ENCODE measurements at places on chromosomes 2 and 18. TPM values are rescaled to one million over a fixed set of nuclear protein-coding genes. Genes with fewer than 3 reads are reported as not detected.

DNA sequence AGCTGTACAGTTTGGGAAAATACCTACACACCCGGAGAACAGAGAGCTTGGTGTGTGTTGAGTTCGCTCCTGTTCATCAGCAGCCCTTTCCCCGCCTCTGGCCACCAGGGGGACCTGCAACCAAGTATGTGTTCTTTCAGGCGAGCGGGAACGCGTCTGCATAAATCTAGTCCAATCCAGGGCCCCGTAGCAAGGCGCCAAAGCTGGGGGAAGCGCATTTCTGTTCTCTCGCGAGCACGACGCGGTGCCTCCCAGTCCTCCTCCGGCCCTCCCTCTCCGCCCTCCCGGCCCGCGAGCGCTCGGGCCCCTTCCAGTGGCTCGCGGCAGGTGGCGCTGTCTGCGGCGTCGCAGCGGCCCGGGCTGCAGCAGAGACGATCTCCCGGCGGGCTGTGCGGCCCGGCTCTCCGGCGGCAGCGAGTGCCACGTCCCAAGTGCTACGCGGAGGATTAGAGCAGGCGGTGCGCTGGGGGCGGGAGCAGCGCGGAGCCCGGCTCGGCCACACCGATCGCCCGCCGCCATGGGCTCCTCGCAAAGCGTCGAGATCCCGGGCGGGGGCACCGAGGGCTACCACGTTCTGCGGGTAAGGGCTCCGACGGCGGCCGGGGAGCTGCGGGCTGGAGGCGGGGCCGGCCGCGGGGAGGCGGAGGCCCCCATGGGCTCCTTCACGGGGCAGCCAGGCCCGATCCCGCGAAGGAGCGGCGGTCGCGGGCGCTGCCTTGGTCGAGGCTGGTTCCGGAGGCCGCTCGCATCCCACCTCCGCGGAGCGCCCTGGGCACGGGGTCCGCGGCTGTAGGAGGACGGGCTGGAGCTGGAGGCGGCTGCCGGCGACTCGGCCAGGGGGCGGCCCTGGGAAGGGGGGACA lies at the start of gene GORASP2:
Gene GORASP2, plus strand, starts transcription at position 430 of the 862 bp plus-strand sequence. Its CDS starts 88 bp downstream, at position 518.
- DNase-seq: peak; percentile 98

The FOXI3 gene
- 2.2 TPM for total RNA-seq

DNA sequence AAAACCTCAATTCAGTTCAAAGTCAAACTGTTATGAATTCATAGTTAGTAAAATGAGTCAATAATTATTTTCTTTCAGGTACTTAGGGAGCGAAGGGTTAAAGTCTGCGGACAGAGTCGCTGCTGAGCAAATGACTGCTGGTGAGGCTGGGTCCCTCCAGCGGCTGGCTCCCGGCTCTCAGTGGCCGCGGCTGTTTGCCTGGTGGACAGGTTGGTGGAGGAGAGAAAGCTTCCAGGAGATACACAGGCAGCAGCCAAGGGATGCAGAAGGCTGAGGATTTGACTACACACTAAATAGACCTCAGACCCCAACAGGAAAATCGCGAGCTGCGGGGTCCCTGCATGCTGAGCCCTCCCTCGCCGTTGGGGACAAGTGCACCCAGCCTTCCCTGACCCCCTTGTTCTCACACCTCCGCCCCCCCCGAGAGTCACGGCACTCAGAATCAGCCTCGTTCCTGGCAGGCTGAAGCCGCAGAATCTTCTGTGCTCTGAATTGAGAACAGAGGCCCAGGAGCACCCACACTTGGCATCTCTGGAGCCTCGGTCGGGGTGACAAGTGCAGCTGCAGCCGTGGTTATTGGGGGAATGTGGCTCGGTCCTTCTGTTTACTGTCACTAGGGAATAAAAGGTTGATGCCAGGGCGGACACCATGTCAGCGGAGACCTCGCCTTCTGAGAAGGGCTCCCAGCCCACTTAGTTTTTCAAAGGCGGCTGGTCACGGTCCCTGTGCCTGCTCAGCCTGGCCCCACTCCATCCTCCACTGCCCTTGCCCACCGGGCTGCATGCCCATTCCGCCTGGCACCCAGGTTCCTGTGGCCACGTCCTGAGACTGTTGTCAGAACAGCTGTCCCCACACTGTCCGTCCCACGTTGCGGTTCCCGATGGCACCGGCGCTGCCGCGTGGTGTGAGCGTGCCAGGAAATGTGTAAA lies 74.0 kb downstream of the SLC66A2 start:
- no peak for DNase-seq

DNA sequence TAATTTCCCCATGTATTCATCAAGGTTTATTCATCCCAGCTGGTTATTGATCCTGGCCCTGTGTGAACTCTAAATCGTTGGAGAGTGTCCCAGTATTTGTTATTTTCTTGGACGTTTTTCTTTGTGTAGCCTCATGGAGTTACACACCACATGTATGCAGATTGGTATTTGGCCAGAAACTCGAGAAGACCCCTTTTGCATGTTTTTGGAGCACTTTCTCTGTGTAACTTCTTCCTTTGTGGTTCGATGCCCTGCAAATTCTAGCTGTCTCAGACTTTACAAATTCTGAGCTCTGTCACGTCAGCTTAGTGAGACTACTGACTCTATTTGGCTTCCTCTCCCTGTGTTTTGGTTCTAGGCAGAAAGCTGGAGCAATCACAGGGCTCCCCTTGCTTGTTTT lies 198.7 kb downstream of the MCFD2 start:
- DNase-seq: no peak

DNA sequence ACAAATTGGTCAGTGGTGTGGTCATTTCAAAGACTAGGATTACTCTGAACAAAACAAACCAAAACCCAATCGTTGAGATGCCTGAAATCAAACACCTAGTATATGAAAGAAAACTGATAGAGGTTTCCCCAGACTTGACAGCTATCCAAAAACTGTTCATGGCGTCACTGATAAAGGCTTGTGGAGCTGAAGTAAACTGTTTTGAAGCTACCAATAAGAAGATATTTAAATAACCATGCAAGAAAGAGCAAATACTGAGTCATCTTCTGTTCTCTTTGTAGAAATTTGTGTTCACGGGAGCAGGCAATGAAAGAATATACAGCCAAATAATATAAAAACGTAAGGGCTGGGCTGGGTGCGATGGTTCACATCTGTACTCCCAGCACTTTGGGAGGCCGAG lies 7.5 kb upstream of the COLEC11 start:
- DNase-seq: no peak

The FAM237A gene
- not detected for total RNA-seq

DNA sequence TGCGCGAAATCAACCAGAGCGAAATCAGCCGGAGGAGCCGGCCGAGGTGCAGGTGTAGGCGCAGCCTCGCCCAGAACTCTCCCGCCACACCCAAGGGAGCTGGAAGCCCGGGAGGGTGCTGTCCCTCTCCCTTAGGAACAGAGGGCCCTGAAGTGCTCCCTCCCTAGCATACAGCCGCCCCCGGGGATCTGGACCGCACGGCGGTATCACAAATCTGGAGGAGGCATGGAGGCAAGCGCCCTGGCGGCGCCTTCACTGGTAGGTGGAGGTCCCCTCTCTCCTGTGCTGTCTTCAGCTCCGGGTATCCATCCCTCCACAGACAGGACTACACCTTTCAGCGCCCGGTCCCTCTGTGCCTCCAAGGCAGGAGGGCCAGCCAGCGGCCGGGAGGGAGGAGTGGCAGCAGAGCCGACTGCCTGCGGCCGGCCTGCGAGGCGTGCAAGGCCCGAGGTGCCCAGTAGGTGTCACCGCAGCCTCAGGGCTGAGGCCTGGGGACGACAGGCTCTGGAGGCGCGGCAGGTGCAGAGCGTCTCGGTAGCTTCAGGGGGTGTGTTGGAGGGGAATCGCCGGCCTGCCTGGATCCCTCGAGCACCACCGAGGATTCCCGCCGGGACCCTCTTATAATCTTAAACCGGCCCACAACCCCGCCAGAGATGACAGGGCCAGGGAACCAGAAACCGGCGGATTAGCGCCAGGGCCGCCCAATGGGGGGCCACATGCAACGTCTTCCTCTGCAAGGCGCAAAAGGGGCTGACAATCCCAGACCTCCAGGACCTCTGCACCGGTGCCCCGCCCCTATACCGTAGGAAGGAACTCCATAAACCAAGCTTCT lies 2.8 kb downstream of the IHH start:
- no peak for DNase-seq

- no peak for DNase-seq
These were observed 2.9 kb upstream of the RBBP8 start for GRCh38 chr18:22930089-22930713.

The SOX11 gene
- 83.2 TPM for total RNA-seq

- no peak for DNase-seq
These were observed 69.5 kb downstream of the KCNH7 start for GRCh38 chr2:162769066-162769465.

GRCh38 chr2:69272803-69273471 lies 114.1 kb downstream of the GFPT1 start:
- DNase-seq: no peak

- DNase-seq: no peak
These were observed 94.6 kb downstream of the RTP5 start for GRCh38 chr2:241964133-241964532.

The ACAA2 gene
- 99.0 TPM for total RNA-seq

The STPG4 gene
- total RNA-seq: not detected

DNA sequence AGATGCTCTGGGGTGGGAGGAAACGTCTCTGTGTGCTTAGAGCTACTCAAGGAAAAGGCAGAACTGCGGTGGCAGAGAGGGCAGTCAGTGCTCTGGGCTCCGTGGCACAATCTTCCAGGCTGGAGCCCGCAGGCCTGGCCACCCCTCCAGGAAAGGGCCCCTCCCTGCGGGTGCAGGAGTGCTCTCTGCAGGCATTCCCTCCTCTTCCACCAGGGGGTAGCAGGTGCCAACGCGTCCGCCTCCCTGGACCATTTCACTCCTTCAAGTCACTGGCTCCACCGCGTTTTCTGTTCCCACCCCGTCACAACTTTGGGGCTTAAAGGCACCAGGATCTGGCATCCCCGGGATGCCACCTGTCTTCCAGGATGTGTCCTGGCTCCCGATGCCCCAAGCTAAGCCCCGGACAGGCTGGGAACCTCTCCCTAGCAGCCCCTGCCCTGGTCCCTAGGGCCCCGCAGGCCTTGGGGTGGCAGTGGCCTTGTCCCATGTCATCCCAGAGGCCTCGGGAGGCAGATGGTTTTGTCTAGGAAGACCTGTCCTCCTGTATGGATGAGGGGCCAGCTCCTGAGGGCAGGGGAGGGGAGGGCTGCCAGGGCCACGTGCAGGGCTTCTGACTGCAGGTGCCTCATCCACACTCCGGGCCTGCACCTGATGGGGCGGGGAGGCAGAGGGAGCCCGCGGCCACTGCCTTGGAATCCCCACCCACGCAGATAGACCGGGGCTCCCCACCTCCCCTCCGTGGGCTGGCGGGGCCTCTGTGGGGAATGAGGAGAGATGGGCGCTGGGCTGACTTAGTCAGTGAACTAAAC lies 26.4 kb downstream of the KCNIP3 start:
- DNase-seq: no peak

The SKA1 gene
- 14.0 TPM for total RNA-seq

The KCNE4 gene
- total RNA-seq: 2.5 TPM

The R3HDM1 gene
- total RNA-seq: 47.5 TPM

The GLI2 gene
- total RNA-seq: 28.6 TPM

GRCh38 chr2:240258685-240259084 lies 118.2 kb upstream of the OTOS start:
- no peak for DNase-seq

The ANKRD30B gene
- total RNA-seq: not detected

GRCh38 chr2:47321411-47322031 lies 81.4 kb upstream of the MSH2 start:
- no peak for DNase-seq

DNA sequence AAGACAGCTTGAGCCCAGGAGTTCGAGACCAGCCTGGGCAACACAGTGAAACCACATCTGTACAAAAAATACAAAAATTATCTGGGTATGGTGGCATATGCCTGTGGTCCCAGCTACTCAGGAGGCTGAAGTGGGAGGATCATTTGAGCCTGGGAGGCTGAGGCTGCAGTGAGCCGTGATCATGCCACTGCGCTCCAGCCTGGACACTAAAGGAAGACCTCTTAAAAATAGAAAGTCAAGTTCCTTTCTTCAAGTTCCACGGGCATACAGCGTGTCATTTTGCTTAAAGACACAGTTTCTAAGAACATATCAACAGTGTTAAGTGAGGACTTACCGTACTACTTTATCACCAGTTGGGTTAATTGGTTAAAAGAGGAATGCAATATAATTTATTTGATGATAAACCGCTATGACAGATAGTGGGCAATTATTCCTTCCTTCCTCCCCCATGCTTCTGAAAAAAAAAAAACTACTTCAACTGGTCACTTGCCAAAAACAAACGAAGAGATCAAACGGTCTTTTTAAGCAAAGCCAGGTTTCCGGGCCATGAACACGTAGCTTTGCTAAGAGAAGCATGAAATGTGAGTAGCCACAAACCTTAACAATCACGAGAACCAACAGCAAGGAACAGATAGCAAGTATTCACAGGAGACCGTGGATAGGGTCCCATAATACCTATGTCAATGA lies 21.4 kb downstream of the AP1S3 start:
- no peak for DNase-seq

GRCh38 chr18:62497190-62497772 lies 25.5 kb upstream of the ZCCHC2 start:
- no peak for DNase-seq

DNA sequence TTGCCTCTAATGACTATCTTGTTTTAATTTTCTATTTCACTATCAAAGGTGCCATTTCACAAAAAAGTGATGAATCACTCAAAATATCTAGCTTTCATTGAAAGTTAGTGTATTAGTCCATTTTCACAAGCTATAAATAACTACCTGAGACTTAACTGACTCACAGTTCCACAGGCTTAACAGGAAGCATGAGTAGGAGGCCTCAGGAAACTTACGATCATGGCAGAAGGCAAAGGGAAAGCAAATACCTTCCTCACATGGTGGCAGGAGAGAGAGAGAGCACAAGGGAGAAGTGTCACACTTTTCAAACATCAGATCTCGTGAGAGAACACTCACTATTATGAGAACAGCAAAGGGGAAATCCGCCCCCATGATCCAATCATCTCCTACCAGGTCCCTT lies 1220.4 kb upstream of the ZEB2 start:
- no peak for DNase-seq

GRCh38 chr2:189232759-189233406 lies 53.3 kb upstream of the COL5A2 start:
- no peak for DNase-seq

- DNase-seq: no peak
These were observed 25.7 kb downstream of the GATA6 start for GRCh38 chr18:22195052-22195451.

The MDH1B gene
- total RNA-seq: 0.64 TPM

The SIX2 gene
- 13.8 TPM for total RNA-seq

DNA sequence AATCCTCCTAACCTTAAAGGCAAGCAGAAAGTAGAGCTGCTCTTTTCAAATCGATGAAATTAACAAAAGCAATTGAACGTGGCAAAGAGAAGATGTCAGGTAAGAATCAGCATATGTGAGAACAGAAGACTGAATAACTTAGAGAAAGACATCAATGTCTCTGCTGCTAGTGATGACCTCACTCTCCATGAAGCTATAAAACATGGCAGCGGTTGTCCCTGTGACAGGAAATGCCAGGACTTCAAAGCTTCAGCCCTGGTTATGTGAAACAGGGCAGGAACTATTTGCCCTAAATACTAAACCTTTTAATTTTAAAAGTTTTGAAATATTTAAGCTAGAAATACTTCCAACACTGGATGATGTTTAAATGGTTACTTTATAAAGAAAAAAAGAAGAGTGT lies 383.7 kb downstream of the XIRP2 start:
- no peak for DNase-seq

- no peak for DNase-seq
These were observed 17.5 kb downstream of the AFG3L2 start for GRCh38 chr18:12359515-12359927.

GRCh38 chr2:84038866-84039265 lies 420.2 kb downstream of the SUCLG1 start:
- DNase-seq: no peak

GRCh38 chr2:32902986-32903385 lies 43.8 kb upstream of the LTBP1 start:
- DNase-seq: no peak

Measured in type B pancreatic cell (in vitro differentiated cells).